ENCODE measurements at places on chromosomes 16 and 17.
A peak's percentile ranks its signal among the peaks of the same experiment; 100 is the strongest.

- DNase-seq = no peak
Measured at GRCh38 chr16:26667307-26667706, 399.4 kb upstream of the C16orf82 start.

DNA sequence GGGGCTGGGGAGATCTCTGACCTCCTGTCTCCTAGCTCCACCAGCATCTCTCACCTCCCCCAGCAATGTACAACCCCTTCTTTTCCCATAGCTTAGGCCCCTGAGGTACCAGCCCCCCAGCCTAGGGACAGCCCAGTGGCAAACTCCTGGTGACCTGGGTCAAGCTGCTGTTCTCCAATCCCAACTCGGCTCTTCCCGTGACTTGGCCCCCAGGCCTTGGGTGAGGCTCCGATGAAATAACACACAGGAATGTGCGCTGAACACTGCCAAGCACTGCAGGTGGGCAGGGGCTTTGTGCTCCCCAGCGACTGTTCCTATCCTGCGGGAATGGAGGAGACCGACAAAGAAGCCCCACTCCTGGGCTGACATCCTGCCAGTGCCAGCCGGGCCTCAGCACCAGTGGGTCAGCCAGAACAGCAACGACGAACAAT is 63.7 kb upstream of the AMZ2 start:
- no peak for DNase-seq

GRCh38 chr17:72725433-72726068 is 366.9 kb downstream of the SLC39A11 start:
- DNase-seq = peak; percentile 70

DNA sequence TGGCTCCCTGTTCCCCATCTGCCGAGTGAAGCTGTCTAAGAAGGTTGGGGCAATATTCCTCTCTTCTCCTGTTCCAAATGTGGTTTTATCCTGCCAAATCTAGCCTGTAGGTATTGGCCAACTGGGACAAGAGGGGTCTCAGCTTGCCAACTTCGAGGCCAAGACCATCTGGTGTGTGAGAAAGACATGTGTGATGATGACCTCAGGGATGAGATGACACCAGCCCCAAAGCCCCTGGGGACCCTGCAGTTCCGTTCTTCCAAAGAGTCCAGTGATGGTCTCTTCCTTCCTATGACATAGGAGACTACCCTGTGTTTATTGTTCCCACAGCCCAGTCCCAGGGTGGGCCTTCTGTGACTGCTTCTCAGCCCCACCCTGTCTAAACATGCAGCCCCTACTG is 34.8 kb upstream of the ADAMTS18 start:
- DNase-seq = no peak

GRCh38 chr17:38745545-38745944 is 2.6 kb downstream of the PCGF2 start:
- DNase-seq = no peak

DNA sequence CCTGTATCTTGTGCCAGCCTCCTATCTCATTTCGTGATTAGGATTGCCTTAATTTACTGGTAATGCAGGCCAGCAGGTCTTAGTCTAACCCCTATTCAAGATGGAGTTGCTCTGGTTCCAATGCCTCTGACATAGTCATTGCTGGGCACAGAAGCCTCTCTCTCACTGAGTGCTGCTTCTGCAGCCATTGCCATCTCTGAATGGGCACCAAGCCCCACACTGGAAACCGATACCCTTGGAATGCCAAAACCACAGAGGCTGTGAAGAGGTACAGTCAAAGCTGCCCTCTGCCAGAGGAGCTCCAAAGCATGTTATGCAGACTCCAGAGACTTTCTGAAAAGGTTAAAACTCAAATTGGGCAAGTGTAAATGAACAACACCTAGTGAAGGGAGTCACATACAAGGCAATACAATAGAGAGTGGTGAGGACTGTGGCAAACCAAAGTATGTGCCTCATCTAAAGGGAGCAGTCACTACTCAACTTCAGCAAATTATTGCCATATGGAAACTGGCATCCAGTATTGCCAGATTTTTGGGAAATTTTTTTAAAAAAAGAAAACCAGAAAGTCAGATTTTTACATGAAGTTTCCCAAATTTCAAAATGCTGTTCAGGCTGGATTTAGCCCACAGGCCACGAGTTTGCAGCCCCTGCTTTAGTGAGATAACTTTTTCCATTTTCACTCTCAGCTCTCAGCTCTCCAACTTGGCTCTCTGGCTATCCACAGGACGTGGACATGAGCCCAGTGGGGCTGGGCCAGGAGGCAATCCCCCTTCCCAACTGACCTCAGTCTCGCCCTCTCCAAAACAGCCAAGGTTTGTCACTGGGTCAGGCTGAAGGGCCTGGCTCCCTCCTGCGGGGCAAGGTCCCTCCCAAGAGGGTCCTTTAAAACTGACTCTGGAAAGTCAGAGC is 2.1 kb upstream of the MMP2 start:
- peak; percentile 56 for DNase-seq

DNA sequence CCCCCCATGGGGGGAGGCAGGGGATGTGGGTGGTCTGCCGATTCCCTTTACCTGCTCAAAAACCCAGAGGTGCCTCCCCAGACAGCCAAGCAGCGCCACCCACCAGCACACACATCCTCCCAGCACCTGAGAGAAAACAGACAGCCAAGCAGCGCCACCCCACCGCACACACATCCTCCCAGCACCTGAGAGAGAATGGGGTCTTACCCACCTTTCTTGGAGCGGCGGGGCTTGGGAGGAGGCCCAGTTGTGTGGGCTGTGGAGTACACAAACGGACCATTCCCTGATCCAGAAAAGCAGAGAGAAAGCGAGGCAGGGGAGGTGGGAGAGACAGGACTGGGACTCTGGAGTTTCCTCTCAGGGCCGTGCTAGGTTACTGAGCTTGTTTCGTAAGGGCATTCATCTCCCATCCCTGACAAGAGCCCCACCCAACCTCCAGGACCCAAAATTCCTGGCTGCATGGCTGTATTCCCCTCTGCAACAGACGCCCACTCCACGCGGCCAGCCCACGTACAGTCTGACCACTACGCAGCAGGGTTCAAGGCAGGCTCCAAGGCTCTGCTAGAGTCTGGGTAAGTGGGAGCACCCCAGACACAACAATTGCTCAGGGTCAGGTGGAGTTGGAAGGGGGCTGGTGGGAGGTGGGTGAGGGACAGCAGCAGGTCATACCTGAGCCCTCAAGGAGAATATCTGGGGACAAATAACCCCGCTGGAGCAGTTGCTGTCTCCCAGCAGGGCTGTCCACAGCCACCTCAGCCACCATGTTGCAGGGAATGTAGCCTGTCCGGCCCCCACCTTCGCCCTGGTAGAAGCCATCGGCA is 22.3 kb downstream of the TSPOAP1 start:
- peak; percentile 6 for DNase-seq

GRCh38 chr17:2906901-2907300 is 110.7 kb downstream of the RAP1GAP2 start:
- DNase-seq = peak; percentile 58

- DNase-seq = no peak
Measured at GRCh38 chr17:38885044-38885727, 15.3 kb downstream of the LASP1 start.

DNA sequence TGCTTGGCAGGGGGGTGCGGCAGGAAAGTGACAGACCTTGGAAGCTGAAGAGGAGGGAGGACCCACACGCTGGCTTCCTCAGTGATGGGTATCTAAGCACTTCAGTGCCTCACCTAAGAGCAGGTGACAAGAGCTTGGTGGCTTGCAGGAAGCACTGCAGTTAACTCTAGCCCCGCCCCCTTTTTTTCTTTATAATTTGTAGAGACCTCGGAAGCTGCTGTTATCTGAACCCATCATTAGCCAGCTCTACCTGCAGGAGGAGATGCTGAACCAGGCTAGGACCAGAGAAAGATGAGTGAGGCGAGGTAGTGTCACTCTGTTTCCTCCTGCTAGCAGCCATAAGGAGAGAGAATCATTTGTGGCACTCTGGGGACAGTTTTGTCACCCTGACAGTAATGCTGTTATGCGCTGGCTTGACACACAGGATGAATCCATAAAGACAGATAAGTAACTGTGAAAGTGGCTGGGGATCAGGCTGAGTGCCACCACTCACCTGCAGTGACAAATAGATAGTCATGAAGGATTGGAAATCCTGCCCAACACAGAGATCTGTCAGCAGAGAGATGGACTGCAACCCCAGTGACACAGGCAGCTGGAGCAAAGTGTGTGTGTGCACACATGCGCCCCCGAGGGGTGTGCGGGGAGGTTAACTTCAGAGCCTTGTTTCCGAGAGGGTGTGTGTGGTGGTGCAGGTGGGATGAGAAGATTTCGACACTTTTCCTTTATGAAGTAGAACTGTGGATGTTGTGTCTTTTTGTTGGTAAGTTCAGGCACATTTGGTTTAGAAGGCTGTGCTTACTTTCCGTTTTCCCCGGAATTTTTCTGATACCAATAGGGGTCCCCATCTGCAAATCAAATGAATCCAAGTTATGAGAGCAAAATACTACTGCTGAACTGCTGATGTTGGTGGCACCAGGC is 224.0 kb downstream of the IRX3 start:
- DNase-seq = no peak

GRCh38 chr17:49968405-49969133 is 421 bp upstream of the DLX4 start:
- peak; percentile 69 for DNase-seq

DNA sequence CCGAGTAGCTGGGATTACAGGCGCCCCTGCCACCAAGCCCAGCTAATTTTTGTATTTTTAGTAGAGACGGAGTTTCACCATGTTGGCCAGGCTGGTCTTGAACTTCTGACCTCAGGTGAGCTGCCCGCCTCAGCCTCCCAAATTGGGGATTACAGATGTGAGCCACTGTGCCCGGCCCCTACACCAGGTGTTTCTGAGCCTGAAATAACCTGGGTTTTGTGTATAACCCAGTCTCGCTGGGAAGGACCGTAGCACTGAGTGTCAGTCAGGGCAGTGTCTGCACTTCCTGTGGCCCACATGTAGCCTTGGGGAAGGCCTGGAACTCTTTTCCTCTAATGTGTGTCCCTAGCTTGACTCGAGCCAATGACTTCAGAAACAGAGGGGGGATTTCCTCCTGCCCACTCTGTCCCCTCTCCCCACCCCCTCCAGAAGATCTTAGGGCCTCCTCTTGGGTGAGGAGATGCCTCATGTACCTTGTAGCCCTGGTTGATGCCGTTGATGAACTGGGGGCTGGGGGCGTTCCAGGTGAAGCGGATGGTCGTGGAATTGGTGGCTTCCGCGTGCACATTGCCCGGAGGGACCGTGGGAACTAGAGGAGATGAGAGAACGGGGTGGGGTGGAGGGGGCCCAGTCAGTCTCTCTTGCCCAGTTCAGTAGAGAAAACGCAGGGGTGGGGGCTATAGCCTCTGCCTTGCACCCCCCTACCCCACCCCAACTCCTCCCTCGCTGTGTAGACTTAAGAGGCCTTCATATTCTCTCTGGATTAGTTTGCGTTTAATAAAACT is 102.6 kb upstream of the CDC42EP4 start:
- no peak for DNase-seq

DNA sequence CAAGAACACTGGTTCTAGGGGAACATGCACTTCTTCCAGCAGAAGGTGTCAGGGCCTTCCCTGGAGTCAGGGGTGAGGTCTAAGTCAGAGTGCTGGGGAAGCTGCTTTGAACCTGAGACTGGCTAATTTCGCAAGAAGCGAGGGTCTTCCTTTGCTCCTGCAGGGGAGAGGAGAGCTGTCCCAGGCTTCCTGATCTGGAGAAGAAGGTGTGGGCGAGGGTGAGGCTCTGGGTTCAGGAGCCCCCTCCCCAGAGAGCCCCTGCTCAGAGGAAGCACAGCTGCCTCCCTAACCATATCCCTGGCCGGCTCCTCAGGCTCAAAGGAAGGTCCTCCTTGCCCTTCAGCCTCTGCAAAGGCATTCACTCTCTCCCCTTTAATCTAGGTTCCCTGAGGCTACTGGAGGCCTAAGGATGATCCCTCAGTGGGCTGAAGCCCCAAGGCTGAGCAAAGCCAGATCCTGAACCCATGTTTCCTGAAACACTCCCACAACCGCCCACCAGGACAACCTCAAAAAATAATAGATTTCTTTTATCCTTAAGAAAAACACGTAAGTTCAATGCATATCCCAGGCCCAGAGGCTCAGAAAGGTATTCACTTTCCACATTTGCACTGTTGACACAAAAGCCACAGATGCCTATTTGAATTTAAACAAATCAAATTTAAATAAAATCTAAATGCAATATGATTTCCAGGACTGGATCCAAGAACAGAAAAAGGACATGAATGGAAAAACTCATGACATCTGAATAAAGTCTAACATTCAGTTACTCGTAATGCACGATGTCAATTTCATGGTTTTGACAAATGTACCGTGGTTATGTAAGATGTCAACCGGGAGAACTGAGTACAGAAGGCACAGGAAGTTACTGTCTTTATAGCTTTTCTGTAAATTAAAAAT is 71.5 kb upstream of the RCVRN start:
- DNase-seq = no peak

- DNase-seq = no peak
Measured at GRCh38 chr17:17606416-17607000, 15.0 kb upstream of the PEMT start.

DNA sequence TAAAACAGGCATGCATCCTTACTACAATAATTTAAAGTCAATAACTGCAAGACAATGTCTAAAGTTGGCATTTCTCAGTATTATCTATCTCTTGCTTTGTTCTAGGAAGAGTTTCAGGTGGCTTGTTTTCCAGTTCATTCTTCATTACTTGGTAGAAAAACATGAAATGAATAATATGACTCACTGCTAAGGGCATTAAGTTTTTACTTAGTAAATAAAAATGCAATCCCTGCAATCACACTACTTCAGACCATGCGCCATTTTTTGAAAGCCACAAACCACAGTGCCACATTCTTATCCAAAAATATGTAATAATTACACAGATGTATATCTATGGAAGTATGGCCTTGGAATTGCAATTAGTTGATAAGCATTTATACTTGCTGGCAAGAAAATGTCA is 55.4 kb downstream of the CREBBP start:
- no peak for DNase-seq

Data from testis (tissue), 5 donors.